ENCODE measurements at places on chromosomes 2 and 18.
A peak's percentile ranks its signal among the peaks of the same experiment; 100 is the strongest.

- no peak for DNase-seq
Observed at GRCh38 chr2:196957881-196958525, 31.5 kb upstream of the PGAP1 start.

- no peak for DNase-seq
Observed at GRCh38 chr18:62867534-62867933, 152.2 kb downstream of the PHLPP1 start.

- DNase-seq, result no peak
Observed at GRCh38 chr2:212712466-212712865, 173.9 kb upstream of the ERBB4 start.

- DNase-seq, result no peak
Observed at GRCh38 chr2:70030724-70031420, 56.4 kb upstream of the PCBP1 start.

GRCh38 chr2:29463181-29463900 is 348.1 kb downstream of the CLIP4 start:
- no peak for DNase-seq

- DNase-seq, result no peak
Observed at GRCh38 chr18:64806232-64806631, 657.3 kb upstream of the LINC00305 start.

DNA sequence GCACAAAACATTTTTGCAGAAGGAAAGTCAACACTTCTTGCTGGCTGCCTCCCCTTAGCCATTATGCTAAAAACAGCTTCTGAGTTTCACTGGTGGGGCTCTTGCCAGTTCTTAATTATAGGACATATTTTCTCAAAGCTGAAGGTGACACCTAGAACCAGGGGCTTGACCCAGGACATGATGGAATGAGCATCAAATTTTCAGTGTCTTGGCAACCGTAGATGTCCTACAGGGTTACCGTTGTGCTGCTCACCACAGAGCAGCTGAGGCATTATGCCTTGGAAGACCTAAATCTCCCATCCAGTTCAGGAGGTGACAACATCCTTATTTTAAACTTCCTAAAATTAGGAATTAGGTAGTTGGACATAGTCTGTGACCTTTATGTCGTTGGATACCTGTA is 46.7 kb downstream of the TMEM185B start:
- DNase-seq, result no peak

GRCh38 chr2:241947401-241947800 is 77.9 kb downstream of the RTP5 start:
- no peak for DNase-seq

DNA sequence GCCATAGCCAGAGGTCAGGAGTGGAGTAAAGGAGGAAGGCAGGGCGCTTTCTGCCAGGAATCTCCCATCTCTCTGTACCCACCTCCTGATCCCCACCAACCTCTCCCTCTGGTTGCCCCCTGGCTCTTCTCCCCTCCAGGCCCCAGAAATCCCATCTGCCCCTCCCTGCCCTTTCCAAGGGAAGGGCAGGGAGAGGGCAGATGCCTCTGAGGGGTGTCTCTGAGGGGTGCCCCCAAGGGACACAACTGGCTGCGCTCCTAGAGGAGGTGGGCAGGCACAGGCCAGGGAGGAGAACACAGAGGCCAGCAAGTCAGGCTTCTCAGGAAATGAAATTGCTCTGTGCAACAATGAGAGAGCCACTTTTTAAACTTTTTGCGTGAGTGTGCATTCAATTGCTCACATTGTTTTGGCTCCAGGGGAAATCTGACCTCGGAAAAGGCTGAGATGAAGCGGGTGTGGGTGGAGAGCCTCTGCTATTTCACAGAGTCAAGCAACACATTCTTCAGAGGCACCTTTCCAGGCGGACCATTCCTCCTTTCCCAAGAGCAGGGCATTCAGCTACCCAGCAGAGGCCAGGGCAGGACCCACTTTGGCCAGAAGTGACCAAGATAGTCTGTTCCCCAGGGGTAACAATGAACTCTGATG is 125.5 kb downstream of the SMAD7 start:
- DNase-seq, result no peak

DNA sequence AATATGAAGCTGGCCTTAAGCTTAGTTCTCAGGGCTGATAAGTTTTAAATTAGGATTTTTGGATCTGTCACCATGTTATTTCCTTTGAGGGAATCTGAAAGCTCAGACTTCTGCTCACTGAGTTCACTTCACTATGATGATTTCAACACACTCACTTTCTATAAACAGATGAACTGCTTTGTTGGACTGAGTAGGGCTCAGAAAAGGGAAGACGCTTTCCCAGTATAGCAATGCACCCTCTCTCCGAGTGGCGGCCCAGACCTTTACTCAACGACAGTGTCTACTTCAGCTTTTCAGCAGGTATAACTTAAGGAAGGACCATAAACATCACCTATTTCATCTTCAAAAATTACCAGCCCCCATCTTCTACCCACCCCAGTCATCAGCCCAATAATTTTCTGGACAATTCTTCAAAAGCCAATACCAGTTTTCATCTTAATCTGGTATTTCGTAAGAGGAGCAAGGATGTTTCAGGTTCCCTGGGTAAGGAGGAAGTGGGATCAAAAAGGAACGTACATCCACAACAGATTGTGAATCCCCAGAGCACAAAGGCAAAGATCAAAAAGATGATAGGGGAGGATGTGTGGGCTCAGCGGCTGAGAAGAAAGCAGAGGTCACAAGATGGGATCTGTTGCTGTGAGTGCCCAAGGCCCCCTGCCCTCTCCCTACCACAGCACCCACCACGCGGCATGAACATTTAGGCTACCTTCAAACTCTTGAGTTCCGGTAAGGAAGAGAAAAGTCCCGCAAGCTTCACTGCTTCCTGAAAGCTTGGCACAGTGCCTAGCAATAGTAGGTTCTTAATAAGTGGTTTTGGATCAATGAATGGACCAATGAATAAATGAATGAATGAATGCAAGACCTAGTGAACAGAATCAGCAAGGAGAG is 41.9 kb downstream of the LPIN2 start:
- peak; percentile 58 for DNase-seq

GRCh38 chr2:32357318-32358110 is 691 bp downstream of the BIRC6 start:
- DNase-seq, result peak; percentile 34

GRCh38 chr2:235539773-235540172 is 45.9 kb downstream of the AGAP1 start:
- no peak for DNase-seq

DNA sequence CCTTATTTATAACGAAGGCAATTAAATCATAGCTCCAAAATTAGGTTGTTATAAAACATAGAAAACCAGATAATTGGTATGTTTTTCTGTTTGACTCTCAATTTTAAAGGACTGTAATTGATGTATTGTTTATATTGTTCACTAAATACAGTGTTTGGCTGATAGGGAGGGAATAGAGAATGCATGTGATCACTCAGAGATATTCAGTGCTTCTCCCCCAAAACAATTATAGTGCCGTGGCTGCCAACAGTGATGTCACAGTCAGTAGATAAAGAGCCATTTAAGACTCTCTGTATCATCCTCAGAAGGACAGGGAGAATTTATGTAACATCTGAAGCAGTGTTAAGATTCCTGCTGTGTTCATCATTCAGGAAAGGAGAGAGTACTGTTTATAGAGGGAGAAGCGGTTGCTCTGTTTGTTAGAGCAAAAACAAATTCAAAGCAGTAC is 69.6 kb downstream of the PHLPP1 start:
- no peak for DNase-seq

GRCh38 chr2:38930600-38930999 is 40.9 kb downstream of the ARHGEF33 start:
- DNase-seq, result no peak

- DNase-seq, result no peak
Observed at GRCh38 chr2:6945821-6946220, 28.6 kb downstream of the RNF144A start.

GRCh38 chr2:140791802-140792201 is 1339.0 kb downstream of the LRP1B start:
- no peak for DNase-seq

- DNase-seq, result no peak
Observed at GRCh38 chr18:13258921-13259320, 40.4 kb downstream of the LDLRAD4 start.

DNA sequence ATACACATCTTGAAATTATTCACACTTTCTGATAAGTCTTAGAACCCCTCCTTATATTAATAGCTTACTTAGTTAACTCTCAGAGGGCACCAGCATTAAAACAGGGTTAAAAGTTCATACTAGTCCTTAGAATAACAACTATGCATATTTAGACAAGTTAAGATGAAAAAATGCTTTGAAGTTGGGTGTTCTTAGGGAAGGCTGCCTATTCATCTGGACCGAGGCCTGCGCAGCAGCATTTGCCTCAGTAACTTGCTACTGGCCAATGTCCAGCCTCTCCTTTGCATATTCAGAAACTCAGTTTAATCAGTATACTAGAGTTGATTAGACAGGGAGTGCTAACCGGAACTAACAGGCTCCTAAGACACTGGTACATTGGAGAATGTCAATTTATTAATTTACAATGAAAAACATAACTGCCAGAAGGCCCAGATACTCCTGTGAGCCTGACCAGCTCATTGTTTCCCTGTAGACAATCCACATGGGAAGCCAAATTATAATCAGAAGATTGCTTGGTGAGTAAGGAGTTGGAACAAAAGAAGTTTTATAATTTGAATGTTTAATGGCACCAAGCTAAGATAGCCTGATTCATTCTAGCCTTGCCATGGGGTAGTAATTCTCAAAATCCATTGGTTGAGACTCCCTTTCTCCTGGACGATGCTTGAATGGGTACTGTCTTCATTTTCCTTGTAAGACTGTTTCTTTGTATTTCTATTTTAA is 48.9 kb downstream of the DYNC1I2 start:
- DNase-seq, result no peak

GRCh38 chr2:218878486-218878885 is 2.2 kb upstream of the WNT10A start:
- no peak for DNase-seq

DNA sequence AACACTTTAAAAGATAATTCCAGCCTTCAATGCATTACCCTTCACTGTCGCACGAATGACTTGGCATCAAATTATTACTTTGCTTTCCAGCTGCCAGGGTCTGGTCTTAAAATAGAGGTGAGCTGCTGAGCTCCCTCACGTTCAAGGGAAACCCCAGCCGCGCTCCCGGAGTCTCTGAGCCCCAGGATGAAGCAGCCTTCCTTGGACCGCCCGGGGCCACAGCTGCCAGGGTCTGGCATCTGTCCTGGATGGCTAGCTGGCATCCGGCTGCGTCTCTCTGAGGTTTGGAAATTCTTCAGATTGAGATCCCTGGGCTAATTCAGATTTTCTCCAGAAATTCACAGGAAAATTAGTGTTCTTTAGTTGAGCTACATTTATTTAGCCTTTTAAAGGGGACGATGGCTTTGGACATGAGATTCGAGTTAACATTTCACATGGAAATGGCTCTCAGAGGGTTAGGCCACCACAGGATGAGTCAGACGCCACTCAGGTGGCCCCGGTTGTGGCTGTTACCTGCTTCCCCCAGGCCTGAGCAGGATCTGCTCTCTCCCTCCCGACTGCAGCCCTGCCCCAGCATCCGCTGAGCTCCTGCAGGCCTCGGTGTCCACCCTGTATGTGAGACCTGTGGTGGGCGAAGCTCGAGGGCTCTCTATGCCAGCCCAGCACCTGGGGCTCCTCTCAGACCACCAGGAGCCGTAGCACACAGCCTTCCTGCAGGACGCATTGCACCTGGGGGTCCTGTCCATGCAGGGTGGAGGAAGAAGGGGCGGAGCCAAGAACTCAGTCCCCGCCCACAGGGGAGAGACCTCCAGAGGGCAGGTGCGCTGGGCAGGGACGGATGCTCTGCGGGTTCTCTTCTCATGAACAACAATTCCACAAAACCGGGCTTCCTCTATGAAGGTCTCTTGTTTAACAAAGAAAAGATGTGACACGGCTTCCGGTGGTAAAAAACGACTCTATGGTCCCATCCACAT is 255.5 kb downstream of the TWIST2 start:
- DNase-seq, result no peak

- DNase-seq, result no peak
Observed at GRCh38 chr2:26653207-26654060, 12.3 kb upstream of the CIB4 start.

GRCh38 chr2:4668381-4668780 is 965.0 kb downstream of the DCDC2C start:
- no peak for DNase-seq

DNA sequence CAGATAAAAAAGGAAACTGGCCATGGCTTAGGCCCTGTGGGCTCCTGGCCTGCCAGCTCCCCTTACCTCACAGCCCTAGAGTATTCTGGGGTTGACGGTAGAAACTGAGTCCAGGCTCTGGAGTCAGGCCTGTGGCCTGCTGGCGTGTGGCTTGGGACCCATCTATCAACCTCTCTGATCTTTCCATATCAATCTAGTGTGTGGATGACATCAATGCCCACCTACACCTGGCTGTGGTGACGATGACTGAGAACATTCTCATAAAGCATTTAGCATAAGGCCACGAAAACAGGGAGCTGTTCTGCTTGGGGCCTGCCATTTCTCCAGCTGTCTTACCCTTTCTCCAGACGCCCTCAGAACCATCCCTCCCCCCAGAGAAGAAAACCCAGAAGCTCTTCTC is 17.9 kb downstream of the PCARE start:
- no peak for DNase-seq

DNA sequence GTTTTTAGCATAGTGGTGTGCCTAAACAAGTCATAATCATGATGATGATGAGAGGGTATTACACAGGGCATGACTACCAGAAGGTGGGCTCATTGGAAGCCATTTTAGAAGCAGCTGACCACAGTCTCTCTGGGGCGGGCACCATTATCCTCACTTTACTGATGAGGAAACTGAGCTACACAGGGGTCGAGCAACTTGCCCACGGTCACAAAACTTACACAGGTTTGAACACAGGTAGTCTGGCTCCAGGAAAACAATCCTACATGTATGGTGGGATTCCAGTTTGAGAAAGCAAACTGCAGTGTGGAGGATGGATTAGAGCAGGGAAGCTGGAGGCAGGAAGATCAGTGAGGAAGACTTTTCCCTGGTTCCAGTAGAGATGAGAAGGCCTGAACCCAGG is 6.2 kb downstream of the RHOB start:
- no peak for DNase-seq

DNA sequence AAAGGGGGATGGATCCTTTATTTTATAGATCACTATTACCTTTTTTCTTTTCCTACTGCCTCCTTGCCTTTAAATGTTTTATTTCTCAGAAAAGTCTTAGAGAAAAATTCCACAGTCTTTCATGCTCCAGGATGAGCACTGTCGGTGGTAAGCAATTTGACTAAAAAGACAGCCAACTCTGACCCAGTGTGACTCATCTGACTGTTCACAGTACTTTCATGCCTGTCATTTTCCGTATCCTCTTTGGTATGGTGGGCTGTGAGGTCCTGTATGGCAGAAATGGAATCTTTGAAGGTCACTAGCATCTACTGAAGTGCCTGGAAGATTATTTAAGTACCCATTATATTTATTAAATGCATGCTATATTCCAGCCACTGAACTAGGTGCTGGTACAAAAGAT is 2.1 kb upstream of the RFTN2 start:
- no peak for DNase-seq

GRCh38 chr2:69615969-69616368 is 27.6 kb downstream of the AAK1 start:
- no peak for DNase-seq

DNA sequence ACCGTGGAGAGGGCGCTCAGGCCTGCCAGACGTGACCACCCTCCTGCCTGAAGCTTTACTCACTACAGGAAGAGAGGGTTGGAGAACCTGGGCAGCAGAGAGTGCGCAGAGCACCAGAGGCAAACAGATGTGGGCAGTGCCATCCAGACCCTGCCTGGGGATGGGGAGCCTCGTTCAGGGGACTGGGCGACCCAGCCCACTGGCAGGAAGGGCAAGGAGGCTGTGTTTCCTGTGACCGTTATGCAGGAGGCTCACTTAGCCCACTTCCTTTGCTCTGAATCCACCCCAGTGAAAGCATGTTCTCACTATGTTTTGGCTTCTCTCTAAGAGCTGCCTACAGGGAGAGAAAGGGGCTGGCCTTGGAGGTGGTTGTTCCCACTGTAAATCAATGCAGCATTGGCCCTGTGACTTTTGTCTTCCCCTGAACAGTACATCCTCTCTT is 23.0 kb upstream of the ACKR3 start:
- DNase-seq, result no peak

All from hematopoietic multipotent progenitor cell treated with erythropoietin and hydrocortisone succinate and interleukin-3 and kit ligand, for 17 days (in vitro differentiated cells).